ENCODE measurements at places on chromosomes 1 and 21.

DNA sequence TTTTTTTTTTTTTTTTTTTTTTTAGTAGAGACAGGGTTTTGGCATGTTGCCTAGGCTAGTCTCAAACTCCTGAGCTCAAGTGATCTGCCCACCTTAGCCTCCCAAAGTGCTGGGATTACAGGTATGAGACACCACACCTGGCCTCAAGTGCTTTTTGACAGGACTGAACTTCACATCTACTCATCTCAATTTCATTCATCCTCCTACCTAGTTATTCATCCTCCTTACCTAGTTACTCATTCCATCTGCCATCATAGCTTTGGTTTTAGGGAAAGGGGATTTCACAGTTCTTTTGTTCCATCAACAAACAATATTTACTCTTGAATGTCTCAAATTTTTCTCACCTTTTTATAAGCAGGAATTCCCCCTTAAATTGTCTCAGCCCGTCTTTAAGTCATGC lies 38.6 kb upstream of the RALGPS2 start:
- no peak for DNase-seq

GRCh38 chr1:223006917-223007648 lies 136.0 kb downstream of the TLR5 start:
- no peak for DNase-seq

GRCh38 chr1:244751271-244751895 lies 84.1 kb upstream of the COX20 start:
- DNase-seq, result no peak

- DNase-seq, result no peak
Observed at GRCh38 chr1:215004121-215004827, 78.3 kb upstream of the KCNK2 start.

DNA sequence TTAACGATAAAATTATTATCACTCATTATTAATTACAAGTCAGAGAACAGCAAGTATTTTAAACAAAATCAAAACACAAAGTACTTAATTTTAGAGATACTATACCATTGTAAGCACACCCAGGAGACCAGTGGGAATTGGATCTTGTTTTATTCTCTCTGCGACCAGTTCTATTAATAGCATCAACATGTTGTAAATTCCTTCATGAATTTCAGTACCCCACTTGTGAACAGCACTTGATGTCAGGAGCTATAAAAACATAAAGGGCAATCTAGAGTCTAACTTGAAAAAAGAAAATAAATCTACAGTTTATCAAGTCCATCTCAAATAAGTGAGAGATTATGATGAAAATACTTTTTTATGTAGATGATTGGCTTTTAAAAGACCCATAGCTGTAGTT lies 42.9 kb downstream of the USP24 start:
- no peak for DNase-seq

DNA sequence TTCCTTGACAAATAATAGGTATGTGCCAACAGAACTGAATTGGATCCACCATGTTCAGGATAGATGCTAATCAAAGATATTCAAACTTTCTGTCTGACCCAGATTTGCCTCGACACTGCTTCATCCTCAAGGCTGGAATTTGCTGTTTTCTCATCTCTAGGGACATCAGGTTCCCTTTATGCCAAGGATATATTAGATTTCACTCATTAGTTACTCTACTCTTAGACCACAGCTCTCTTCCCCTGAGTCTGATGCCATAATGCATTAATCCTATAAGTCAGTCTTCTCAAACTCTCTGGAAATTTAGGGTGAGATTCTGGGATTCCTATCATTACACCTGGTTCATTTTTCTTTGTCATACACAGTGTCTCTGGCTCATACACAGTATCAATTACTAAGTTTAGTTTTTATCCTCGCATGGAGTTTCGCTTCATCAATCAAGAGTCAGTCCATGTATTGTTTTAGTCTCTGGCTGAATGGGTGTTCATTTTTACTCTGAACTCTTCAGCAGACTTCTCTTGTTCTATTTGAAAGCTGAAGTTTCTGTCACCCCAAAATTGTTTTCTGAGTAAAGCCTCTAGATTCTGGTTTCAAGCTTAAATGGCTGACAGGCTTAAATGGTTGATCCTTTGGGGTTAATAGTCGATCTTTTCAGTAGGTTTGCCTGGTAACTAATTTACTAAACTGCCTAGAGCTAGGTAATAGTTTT lies 9.3 kb upstream of the DCAF6 start:
- no peak for DNase-seq

GRCh38 chr1:25843483-25843882 lies 15.8 kb downstream of the AUNIP start:
- no peak for DNase-seq

GRCh38 chr21:36132696-36133095 lies 2.2 kb upstream of the CBR3 start:
- no peak for DNase-seq
